ENCODE measurements at places on chromosomes 1 and 21. TPM values are rescaled to one million over a fixed set of nuclear protein-coding genes. Genes with fewer than 3 reads are reported as not detected.

The E2F2 gene
- 3.3 TPM for total RNA-seq

The IL19 gene
- not detected for total RNA-seq

The GDAP2 gene
- total RNA-seq, result 6.1 TPM

The FCRL2 gene
- total RNA-seq, result not detected

The CACNA1E gene
- not detected for total RNA-seq

The AQP10 gene
- not detected for total RNA-seq

The NEK2 gene
- total RNA-seq, result 39.2 TPM

The CRYBG2 gene
- 1.3 TPM for total RNA-seq

The ITLN2 gene
- total RNA-seq, result not detected

The C1orf21 gene
- total RNA-seq, result 12.1 TPM

The B3GALT2 gene
- 1.2 TPM for total RNA-seq

The VAV3 gene
- under 0.01 TPM for total RNA-seq

The FCN3 gene
- not detected for total RNA-seq

The AK2 gene
- 155 TPM for total RNA-seq

The KLHDC8A gene
- not detected for total RNA-seq

The CAPN2 gene
- total RNA-seq, result 234 TPM

The GJA4 gene
- not detected for total RNA-seq

The COL8A2 gene
- 1.3 TPM for total RNA-seq

The IRF6 gene
- 0.59 TPM for total RNA-seq

The FAM72C gene
- total RNA-seq, result 3.4 TPM

The FAAH gene
- total RNA-seq, result 1.0 TPM

The ERRFI1 gene
- total RNA-seq, result 108 TPM

The ERICH3 gene
- not detected for total RNA-seq

The FYB2 gene
- total RNA-seq, result not detected

The PLXNA2 gene
- total RNA-seq, result 5.5 TPM

The ESRRG gene
- total RNA-seq, result under 0.01 TPM

The SPRR5 gene
- not detected for total RNA-seq

The CLCA4 gene
- not detected for total RNA-seq

The SPRR1B gene
- not detected for total RNA-seq

The CD53 gene
- total RNA-seq, result not detected

The AXDND1 gene
- 0.30 TPM for total RNA-seq

The KLHDC9 gene
- 2.9 TPM for total RNA-seq

The INKA2 gene
- total RNA-seq, result 1.3 TPM

The NECTIN4 gene
- 0.17 TPM for total RNA-seq

The SPATA45 gene
- not detected for total RNA-seq

The CELA3B gene
- total RNA-seq, result not detected

The TMEM59 gene
- total RNA-seq, result 85.9 TPM

The GPR25 gene
- not detected for total RNA-seq

The FCGR3A gene
- total RNA-seq, result not detected

The IRF2BP2 gene
- 48.5 TPM for total RNA-seq

The GNAI3 gene
- total RNA-seq, result 7.4 TPM

The OR2T33 gene
- total RNA-seq, result not detected

The LDLRAD2 gene
- under 0.01 TPM for total RNA-seq

The OR2M3 gene
- total RNA-seq, result not detected
